Stimulated activated CD8-positive, alpha-beta memory T cell treated with anti-CD3 and anti-CD28 coated beads, Interleukin-2, amount 100 ng/mL, for 1 hour (primary cell): ENCODE measurements at places on chromosomes 1 and 21.

DNA sequence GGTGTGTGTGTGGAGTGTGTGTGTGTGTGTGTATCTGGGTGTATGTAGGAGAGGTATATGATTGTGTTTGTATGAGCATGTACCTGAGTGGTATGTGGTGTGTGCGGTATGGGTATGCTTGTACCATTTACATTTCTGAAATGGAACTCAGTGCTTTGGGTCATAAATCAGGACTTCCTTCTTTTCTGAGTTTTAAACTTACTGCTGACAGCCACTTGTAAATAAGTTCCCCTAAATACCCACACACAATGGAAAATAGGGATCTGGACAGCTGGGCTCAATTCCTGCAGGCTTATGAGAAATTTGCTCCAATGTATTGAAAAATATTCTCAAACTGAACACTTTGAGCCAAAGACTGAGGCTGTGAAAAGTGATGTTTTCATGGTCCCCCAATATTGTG lies 293.6 kb downstream of the HLX start:
- DNase-seq: no peak

GRCh38 chr21:37758982-37759381 lies 157.3 kb downstream of the KCNJ6 start:
- DNase-seq: no peak

- no peak for DNase-seq
Measured at GRCh38 chr1:54398963-54399528, 7.1 kb downstream of the SSBP3 start.

DNA sequence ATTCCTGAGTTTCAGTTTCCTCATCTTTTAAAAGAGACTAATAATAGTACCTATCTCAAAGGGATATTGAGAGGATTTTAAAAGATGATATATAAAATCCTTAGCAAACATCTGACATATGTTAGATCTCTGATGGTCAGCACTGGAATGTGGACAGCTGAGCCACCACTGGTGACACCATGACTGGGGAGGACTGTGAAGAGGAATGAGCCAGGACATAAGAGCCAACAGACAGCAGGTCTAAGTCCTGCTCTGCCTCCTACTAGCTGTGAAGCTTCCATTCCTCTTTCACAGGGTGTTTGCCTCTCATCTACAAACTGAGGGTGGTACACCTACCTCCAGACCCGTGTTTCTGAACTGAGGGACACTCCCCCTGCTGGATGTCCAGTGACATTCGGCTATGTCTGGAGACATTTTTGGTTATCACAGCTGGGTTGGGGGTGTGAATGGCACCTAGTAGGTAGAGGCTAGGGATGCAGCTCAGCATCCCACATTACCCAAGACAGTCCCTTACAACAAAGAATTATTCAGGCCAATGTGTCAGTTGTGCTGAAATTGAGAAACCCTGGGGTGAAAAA lies 109.1 kb upstream of the OLIG2 start:
- DNase-seq: no peak

GRCh38 chr1:151060007-151060656 lies at the start of gene MLLT11:
Gene MLLT11 (plus strand): TSS chr1:151060397. CDS start chr1:151067225, 6,828 bp downstream.
- no peak for DNase-seq

GRCh38 chr1:26887125-26887524 lies 3.0 kb downstream of the GPN2 start:
- no peak for DNase-seq

DNA sequence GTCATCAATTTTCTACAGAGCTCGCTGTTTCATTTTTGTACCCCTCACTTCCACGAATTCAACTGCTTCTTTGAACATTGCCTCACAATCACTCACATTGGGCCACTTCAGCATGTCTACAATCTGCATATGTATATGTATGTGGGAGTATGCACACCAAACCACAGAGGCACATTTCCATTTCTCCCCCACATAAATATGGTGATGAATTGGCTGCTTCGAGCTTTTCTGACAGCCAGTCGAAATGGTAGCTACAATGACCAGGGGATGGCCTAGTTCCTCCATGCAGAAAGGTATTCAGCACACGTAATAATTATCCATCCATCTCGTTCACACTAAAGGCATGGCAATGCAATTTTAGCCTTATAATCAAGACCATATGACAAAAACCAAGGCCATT lies 229.6 kb upstream of the ESRRG start:
- no peak for DNase-seq

- peak; percentile 69 for DNase-seq
Measured at GRCh38 chr1:154344977-154345837, 19.9 kb downstream of the ATP8B2 start.

DNA sequence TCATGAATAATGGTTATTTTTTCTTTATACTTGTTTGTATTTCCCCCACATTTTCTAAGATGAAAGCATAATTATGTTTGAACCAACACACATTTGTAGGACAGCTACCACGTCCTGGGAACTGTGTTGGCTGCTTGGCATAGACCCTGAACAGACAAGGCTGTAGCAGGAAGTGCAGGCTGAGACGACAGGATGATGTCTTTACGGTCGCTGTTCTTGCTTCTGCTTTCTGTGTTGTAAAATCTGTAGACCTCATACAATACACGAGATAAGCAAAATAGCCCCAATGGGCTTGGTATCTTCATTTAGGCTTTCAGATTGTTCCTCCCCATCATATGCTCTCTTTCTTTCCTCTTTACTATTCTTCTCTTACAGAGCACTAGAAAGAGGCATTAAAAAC lies 23.3 kb upstream of the OTUD3 start:
- no peak for DNase-seq

DNA sequence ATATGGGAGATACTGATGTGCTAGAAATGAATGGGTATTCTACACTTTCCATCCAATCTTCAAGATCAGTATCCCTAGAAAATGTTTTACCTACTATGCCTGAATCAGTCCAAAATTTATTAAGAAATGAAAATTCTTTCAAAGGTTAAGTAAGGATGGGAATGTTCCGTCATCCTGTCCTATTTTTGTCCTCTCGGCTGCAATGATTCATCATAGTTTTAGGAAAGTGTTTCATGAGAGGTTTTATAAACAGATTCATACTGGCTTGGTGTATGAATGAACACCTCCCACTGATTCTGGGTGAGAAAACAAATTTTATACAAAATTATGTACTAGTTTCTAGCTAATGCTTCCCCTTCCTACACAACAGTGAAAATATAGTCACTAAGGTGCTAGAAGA lies 504.6 kb upstream of the NR5A2 start:
- DNase-seq: no peak

GRCh38 chr1:44811234-44811633 lies 2.9 kb downstream of the BTBD19 start:
- no peak for DNase-seq

- no peak for DNase-seq
Measured at GRCh38 chr1:186983327-186983726, 154.6 kb downstream of the PLA2G4A start.

DNA sequence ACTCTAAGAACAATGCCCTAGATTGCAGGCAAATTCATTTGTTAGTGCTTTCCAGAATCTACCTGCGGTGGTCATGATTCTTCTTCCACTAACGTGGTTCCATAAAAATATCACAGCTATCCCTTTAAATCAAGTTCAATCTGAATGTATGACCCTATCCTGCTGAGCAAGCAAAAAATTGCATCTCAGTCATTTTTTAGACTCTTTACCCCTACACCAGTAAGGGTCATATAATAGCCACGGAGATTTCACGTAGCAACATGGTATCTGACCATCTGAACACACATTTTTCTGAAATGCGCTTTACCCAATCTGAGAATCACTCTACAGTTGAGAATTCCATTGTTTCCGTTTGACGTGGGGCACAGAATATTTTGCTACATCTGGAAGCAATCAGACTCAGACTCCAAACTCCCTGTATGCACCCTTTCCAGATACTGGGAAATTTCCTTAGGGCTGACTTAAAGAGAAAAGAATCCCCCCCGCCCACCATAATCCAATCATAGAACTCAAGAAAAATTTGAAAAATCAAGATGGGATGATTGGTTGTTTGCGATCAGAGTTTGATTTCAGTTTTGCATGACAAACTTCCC lies 699.2 kb upstream of the ZP4 start:
- no peak for DNase-seq

- no peak for DNase-seq
Measured at GRCh38 chr1:101253976-101254674, 17.3 kb downstream of the S1PR1 start.

GRCh38 chr1:198462365-198463019 lies 78.0 kb downstream of the ATP6V1G3 start:
- no peak for DNase-seq

DNA sequence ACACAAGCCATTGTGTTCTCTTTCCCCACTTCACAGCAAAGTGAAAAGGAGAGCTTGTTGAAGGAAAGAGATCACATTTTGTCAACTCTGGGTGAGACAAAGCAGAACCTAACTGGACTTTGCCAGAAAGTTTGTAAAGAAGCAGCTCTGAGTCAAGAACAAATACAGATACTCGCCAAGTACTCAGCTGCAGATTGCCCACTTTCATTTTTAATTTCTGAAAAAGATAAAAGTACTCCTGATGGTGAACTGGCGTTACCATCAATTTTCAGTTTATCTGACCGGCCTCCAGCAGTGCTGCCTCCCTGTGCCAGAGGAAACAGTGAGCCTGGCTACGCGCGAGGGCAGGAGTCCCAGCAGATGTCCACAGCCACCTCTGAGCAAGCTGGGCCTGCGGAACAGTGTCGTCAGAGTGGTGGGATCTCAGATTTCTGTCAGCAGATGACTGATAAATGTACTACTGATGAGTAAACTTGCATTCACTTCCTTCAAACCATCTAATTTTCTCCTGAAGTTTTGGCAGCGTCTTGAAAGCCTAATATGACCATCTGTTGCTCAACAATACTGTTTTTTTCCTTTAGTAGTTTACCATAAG lies 43.7 kb downstream of the BACH1 start:
- DNase-seq: no peak

- DNase-seq: no peak
Measured at GRCh38 chr1:157829711-157830110, 9.8 kb upstream of the FCRL1 start.

DNA sequence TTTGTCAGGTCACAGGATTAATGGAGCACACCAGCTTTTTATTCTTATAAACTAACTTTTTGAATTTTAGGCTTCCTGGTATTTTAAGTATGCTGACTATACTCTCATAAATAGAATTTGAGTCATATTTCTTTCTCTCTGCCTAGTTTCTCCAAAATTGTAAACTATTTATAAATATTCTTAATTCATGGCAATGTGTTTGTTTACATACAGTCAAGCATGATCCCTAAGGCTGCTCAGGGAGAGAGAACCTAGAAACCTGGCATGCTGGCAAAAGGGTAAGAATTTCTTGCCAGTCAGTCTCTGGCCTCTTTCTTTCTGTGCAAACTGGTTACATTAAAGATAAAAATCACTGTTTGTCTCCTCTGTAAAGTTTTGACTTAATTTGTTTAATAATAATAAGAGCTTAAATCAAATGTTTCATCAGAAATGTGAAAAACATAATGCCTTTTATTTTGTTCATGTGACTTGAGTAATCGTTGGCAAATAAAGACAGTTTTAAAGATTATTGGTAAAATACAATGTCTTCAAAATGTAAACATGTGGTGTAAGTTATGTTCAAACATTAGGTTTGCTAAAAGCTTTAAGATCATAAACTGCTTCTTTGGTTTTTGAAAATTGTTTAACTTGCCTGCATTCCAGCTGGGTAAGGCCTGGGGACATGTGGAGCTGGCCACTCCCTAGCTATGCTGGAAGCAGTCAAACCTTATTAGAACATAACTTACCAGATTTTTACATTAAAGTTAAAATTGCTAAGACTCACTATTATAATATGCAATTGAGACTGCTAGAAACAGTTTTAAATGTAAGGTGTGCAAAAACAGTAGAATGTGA lies 1401.7 kb downstream of the NCAM2 start:
- DNase-seq: no peak

- no peak for DNase-seq
Measured at GRCh38 chr1:96520579-96520947, 201.0 kb upstream of the PTBP2 start.

DNA sequence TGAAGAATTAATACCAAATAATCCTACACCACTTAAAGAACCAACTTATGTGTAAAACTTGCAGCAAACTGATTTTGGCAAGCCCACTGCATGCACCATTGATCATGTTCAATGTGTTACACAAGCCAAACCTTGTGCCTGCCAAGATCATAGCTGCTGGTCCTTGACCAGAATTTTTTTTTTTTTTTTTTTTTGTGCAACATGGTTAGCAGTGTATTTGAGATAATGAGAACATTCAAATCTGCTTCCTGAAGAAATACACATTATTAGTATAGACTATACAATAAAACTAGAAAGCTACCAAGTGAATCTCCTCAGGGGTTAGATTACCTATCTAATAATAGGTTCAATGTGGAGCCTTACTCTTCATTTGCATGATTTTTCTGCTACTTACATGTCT lies 421.0 kb downstream of the MRPL39 start:
- DNase-seq: no peak

GRCh38 chr1:116306840-116307442 lies 66.1 kb upstream of the ATP1A1 start:
- DNase-seq: no peak

GRCh38 chr21:17925899-17926298 lies 106.7 kb upstream of the C21orf91 start:
- DNase-seq: no peak

- no peak for DNase-seq
Measured at GRCh38 chr21:15688809-15689208, 41.0 kb upstream of the USP25 start.

- no peak for DNase-seq
Measured at GRCh38 chr1:225152061-225152460, 222.6 kb downstream of the DNAH14 start.

DNA sequence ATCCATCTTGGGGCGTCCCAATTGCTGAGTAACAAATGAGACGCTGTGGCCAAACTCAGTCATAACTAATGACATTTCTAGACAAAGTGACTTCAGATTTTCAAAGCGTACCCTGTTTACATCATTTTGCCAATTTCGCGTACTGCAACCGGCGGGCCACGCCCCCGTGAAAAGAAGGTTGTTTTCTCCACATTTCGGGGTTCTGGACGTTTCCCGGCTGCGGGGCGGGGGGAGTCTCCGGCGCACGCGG lies 282 bp upstream of the SOD1 start:
- no peak for DNase-seq

DNA sequence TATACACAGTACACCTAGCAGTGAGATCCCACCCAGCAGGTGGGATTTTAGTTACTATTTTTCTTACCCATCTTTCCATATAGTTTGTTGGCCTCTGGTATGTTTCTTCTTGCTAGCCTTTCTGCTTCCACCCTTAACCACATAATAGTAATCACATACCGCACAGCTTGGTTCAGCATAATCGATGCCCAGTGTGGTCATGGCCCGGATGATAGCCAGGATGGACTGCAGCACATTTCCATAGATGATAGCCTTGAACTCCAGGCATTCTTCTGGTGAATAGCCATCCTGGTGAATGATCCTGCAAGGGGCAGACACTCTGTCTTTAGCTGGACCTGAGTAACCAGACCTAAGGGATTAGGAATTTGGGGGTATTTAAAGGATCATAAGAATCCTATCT lies 9.5 kb downstream of the GNAT2 start:
- no peak for DNase-seq

DNA sequence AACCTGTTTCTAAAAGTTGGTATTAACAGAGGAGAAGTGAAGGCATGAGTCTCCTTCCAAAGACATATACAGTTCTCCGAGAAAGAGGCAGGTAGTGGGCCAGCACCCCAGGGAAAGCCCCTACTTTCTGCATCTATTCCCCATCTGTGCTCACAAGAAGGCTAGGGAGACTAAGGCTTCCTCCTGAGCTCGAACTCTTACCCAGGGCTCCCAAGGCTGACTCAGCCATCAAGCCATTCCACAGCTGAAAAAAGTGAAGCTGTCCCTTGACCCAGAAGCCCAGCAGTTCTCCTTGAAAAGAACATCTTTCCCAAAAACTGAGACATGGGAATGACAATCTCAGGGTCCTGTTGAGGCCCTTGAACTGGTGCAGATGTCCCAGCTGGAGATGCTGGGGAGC lies 1.9 kb upstream of the PADI3 start:
- DNase-seq: no peak
